ENCODE measurements at places on chromosomes 16 and 17. TPM values are rescaled to one million over a fixed set of nuclear protein-coding genes. Genes with fewer than 3 reads are reported as not detected.

Gene SYT17
- total RNA-seq = 10.0 TPM

GRCh38 chr16:83953796-83954576 lies 946 bp downstream of the OSGIN1 start:
- H3K27ac ChIP-seq = no peak overlapping the region
- peaks cover 2% of the 10 kb centered on the region for H3K27me3 ChIP-seq
- H3K4me1 ChIP-seq = peaks cover 6% of the 10 kb centered on the region
- no peak overlapping the region for H3K4me3 ChIP-seq
- peaks cover 4% of the 10 kb centered on the region for H3K36me3 ChIP-seq
- DNase-seq = no peak

DNA sequence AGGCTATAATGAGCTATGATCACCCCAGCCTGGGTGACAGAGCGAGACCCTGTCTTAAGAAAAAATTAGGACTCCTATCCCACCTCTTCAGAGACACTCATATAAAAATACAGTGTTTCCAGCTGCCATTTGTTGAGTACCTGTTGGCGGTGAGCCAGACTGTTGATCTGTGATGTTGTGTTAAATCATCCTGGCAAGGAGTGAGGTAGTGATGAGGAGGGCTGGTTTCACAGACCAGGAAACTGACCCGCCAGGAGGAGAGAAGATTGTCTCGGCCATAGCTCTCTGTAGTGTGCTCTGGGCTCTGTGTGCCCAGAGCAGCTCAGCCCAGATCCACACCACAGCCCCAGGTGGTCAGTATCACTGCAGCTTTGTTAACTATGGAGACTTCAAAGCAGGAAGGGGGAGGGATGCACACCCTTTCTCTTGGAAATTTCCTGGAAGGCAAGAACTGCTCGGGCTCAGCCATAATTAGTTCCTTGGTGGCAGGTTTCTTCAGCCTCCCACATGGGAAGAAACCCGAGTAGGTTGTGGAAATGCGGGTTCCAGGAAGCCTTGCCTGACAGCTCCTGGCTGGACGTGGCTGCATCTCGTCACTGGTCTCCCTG lies 343.0 kb downstream of the SNX29 start:
- H3K27ac ChIP-seq = no peak overlapping the region
- H3K4me1 ChIP-seq = peaks cover 14% of the 10 kb centered on the region
- peaks cover 11% of the 10 kb centered on the region for H3K27me3 ChIP-seq
- H3K36me3 ChIP-seq = no peaks in the 10 kb centered on the region

Gene ENPP7
- not detected for total RNA-seq
